NCI-H526 treated with DMSO at 0.1 percent for 48 hours (cell line): ENCODE measurements at places on chromosomes 12 and 14.
A peak's percentile ranks its signal among the peaks of the same experiment; 100 is the strongest.

- DNase-seq, result peak; percentile 21
These were observed 157.9 kb upstream of the PARP11 start for GRCh38 chr12:4030929-4031702.

DNA sequence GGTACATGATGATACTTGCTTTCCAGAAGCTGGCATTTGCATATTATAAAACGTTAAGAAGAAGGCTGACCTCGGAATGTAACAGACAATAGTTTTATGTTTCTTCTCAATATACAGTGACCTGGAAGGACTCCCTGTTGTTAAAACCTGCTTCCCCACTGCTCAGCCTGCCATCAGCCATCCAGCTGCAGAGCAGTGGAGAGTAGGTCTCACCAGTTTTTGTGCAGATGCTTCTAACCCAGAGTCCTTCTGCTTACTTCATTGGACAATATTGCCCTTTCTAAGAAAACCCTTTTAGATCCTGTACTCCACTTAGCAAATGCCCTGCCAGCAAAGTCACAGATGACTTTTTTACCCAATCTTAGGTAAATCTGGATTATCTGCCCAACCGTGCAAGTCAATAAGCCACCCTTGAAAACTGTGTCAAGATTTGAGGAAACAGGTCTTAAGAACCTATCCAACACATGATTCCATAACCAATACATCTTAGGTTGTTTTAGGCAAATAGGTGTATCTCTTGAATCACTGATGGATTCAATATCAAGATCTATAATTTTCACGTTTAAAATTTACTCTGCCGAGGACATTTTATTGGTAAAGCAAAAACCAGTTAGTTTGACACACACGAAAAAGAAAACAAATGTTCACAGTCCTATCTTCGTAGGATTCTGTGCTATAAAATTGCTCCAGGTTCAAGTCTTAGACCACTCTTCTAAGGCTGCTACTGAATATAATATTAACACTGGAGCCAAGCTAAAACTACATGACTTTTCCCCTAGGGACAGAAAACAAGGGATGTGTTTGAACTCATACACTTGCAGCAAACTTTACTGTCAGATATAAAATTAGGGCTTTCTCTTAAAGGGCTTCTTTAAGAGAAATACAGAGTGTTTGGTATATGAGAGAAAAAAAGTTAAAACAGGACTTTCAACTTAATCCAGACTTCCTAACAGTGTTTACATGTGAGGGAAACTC lies 5.7 kb downstream of the PHLDA1 start:
- DNase-seq, result peak; percentile 6

DNA sequence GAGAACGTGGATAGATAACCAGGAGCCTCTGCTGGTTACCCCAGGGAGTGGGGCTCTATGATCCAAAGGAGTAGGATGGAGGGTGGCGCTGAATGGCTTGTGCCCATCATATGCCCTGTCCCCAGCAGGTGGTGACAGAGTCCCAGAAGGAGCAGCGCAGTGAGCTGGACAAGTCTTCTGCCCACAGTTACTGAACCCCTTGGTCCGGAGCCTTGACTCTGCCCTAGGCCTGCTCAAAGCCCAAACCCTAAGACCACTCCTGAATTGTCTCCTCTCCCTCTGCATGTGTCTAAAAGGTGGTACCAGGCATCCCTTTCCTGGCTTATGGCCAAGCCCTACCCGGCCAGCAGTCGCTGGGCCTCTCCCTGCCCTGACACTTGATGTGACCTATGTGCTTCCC lies 3.2 kb downstream of the PRPH start:
- no peak for DNase-seq

DNA sequence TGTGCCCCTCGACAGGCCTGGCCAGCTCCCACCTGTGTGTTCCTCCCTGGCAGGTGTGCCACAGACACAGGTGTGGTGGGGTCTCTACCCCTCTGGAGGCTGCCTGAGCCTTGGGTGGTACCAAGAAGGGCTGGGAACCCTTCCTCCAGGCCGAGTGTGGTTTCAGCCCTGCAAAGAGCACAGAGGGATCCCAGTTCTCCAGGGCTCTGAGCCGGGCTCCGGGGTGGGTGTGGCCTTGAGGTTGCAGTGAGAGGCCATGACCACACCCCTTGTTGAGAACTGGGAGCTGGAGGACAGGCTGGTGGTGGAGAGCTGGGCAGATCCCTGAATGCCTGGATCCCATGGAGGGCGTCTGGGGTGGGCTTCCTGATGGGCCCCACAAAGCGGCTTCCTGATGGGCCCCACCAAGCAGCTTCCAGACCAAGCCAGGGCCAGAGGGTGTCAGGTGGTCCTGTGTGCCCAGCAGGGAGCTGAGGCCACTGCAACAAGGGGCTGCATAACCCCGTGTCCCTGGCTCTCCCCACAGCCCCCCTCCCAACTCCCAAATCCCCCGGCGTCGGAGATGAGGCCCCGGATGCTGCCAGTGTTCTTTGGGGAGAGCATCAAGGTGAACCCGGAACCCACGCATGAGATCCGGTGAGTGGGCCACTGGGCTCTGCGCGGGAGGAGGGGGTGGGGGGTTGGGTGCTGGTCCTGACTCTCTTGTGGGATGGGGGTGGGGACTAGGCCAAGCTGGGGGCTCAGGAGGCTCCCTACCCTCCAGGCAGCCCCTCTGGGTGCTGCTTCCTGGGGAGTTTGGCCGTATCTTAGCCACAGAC lies 16.6 kb downstream of the RFLNA start:
- no peak for DNase-seq

- peak; percentile 25 for DNase-seq
These were observed at the start of gene SLC8B1 for GRCh38 chr12:113334786-113335539. Gene SLC8B1, minus strand, starts transcription at chr12:113335109. Its CDS starts 2,231 bp downstream, at chr12:113332878.

DNA sequence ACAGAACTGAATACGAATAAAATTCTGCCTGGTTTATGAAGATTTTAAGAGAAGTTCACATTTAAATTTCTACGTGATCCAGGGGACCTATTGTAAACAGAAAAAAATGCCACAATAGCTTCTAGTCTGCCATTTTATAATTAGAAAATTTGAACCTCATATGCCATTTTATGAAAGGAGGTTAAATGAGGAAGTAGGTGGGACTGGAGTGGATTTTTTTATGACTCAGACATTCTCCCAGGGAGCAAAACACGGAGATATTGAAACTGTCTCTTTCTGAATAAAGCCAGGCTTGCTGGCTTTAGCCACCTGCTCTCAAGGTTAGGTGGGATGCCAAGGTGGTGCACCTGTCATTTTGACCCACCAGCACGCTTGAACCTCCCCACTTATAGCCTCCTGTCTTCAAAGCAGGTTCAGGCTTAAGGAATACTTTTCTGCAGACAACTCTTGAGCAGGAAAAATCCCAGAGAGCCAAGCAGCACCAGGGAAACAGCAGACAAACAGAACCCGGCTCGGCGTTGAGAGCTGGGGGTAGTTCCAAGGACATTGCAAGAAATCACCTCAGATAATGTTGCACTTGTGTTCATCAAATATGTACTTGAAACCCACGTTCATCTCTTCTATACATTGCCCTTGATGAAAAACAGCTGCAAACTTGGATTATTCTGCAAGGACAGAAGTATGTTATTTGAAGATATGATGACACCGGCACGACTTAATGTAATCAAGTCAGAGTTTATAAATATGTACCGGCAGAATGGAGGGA lies 203.7 kb downstream of the PPM1H start:
- no peak for DNase-seq

GRCh38 chr12:133129368-133130037 lies 571 bp downstream of the ZNF891 start:
- DNase-seq, result peak; percentile 8

DNA sequence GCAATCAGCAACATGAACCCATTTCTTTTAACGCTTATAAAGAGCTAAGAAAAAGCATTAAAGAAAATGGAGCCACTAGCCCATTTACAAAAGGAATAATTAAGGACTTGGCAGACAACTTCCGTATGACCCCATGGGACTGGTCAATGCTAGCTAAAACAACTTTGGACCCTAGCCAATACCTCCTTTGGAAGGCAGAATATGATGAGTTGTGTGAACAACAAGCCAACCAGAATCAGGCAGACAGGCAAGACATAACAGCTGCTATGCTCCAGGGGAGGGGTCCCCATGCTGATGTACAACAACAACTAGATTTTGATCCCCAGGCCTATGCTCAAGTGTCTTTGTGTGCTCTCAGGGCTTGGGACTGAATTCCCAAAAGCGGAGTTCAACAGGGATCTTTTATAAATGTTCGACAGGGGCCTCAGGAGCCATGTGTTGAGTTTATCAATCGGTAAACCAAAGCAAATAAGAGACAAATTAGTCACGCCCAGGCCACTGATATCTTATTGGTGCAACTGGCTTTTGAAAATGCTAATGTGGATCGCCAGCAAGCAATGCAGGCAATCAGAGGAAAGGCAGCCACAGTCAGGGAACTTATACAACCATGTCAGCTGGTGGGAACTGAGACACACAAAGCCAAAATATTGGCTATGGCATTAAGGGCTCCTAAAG lies 254.4 kb upstream of the DIO2 start:
- DNase-seq, result no peak

DNA sequence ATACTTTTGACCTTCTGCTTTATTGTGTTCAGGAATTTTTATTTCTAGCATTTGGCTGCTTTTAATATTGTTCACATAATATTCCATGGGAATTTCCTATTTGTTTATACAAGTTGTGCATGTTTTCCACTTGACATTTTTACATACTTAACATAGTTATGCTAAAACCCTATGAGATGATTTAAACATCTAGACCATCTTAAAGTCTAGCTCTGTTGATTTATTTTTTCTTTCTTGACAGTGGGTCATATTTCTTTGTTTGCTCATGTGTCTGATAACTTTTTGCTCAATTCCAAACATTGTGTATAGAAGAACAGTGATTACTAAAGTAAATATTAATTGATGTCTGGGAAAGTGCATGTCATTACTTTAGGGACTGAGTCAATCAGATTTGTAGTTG lies 202.1 kb upstream of the PDZRN4 start:
- no peak for DNase-seq

- DNase-seq, result peak; percentile 91
These were observed 19.4 kb upstream of the SELPLG start for GRCh38 chr12:108653082-108653516.

DNA sequence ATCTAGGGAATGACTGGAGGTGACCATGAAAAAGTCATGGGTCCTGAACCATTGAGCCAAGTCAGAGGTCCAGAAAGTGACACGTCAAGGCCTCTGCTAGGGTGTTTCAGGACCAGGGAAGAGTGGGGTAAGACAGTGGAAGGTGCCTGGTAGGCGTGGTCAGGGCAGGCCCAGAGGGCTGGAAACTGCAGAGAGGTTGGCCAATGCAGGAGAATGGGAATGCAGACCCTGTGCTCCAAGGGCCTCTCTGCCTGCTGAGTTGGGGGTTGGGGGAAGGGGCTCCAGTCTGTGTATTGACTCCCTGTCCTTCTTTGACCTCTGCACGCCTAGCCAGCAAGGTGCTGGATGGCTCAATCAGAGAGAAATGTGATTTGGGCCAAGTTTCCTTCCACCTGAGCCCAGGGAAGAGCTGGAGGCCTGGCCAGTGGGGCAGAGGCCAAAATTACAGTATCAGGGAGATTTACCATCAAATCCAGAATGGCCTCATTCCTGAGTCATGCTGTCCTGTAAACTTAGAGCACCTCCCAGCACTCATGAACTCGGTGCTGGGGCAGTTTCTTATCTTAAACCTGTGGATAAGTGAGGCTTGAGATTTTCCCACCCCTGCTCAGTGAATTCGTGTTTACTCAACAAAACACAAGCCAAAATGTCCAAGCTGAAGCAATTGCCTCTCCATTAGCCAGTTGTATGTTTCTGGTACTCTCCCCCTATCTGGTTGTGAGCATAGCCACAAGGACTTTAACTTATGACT lies 24.4 kb downstream of the IRF2BPL start:
- DNase-seq, result no peak

- no peak for DNase-seq
These were observed 17.2 kb upstream of the C12orf76 start for GRCh38 chr12:110065540-110065939.

- no peak for DNase-seq
These were observed 16.8 kb downstream of the FLVCR2 start for GRCh38 chr14:75595226-75595625.

GRCh38 chr12:47087088-47087688 lies 7.4 kb upstream of the AMIGO2 start:
- DNase-seq, result no peak

- peak; percentile 47 for DNase-seq
These were observed 10.3 kb downstream of the TBPL2 start for GRCh38 chr14:55430024-55430690.

DNA sequence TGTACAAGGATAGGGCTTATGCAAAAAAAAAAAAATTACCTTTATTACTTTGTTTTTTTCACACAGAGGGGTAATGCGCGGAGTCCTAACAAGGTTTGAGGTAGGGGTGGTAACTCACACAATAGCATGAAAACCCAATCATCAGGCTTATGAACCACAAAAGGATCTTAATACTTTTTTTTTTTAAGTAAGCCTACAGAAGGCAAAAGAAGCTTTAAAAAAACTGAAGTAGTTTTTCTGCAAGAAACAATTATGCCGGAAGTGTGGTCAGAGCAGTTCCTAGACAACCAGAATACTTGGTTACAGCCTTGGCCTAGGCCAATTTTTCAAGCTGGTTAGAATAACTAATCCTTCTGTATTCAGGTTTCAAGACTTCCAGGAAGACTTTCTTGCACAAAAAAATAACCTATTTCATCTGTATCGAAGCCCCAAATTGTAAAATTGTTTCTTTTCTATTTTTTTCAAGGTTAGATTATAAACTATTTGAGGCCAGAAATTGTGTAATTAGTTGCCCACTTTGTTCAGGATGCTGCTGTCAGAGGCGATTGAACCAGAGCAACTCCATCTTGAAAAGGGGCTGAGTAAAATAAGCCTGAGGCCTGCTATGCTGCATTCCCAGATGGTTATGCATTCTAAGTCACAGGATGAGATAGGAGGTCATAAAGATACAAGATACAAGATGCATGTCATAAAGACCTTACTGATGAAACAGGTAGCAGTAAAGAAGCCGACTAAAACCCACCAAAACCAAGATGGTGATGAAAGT lies 1.8 kb upstream of the GNS start:
- no peak for DNase-seq

DNA sequence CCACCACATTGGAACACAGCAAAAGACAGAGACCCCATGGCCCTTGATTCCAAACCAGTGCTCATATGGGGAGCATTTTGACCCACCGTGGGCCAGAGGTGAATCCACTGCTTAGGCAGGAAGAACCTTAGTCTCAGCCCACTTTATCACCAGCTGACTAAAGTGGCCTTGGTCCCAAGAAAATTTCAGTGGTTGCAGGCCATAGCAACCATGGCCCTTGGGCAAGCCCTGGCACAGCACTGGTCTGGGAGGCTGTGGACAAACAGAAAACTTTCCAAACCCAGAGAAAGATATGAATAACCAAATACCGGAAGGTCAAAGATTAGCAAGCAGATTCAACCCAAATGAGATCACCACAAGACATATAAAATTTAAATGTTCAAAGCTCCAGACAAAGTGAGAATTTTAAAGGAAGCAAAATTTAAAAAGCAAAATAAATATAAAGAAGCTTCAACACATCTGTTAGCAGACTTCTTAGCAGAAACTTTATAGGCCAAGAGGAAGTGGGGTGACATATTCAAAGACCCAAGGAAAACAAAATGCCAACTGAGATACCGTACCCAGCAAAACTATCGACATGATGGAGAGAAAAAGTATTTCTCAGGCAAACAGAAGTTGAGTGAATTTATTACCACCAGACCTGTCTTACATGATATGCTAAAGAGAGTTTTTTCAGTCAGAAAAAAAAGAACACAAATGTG lies 7.8 kb downstream of the KLRK1 start:
- DNase-seq, result no peak
